ENCODE measurements at places on chromosomes 7 and 10.

DNA sequence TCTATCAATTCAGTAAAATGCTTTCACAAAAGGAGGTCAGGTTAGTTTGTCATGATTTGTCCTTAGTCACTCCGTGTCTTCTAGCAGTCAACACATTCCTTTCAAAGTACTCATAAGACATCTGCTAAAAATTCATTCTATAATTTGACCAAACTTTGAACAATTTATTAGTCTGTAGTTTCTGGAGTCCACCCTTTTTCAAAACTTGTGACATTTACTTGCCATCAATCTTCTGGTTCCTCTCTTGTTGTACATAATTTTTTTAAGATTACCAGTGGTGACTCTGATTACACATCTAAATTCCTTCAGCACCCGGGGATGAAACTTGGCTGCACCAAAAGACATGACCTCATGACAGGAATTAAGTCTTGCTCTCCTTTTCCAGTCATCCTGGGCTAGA is 130.1 kb downstream of the NEBL start:
- no peak for DNase-seq

- no peak for DNase-seq
Measured at GRCh38 chr10:58651040-58651439, 138.4 kb downstream of the BICC1 start.

DNA sequence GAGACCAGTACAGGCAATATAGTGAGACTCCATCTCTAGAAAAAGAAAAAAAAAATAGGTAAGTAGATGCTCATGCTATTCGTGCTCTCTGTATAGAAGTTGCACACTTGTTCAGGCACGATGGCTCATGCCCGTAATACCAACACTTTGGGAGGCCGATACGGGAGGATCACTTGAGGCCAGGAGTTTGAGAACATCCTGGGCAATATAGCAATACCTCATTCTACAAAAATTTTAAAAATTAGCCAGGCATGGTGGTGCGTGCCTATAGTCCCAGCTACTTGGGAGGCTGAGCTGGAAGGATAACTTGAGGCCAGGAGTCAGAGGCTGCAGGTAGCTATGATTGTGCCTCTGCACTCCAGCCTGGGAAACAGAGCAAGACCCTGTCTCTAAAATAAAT is 17.2 kb upstream of the NPTX2 start:
- no peak for DNase-seq

- no peak for DNase-seq
Measured at GRCh38 chr10:45476559-45476958, 102.5 kb downstream of the ALOX5 start.

DNA sequence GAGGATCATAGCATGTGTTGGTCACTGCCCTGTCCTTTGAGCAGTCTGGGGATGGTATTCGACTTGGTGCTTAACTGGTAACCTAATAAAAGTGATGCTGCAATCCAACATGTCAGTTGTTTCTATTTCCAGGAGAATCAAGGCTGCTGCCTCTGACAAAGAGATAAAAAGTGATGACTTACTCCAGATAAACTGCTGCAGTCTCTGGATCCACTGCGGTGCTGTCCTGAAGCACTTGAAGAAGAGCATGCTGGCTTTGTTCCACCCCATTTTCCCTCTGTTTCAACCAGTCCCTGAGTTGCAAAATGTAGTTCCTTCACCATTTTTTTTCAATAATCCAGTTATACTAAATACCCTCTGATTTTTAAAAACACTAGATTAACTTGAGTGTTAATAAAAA is 403.5 kb upstream of the ANKRD30A start:
- no peak for DNase-seq
